ENCODE measurements at places on chromosomes 7 and 10. TPM values are rescaled to one million over a fixed set of nuclear protein-coding genes. Genes with fewer than 3 reads are reported as not detected.

- no peak for DNase-seq
These were observed 99.3 kb upstream of the NFE2L3 start for GRCh38 chr7:26052706-26053105.

- peak; percentile 93 for DNase-seq
These were observed 7.7 kb downstream of the PRTFDC1 start for GRCh38 chr10:24944512-24945255.

- DNase-seq = no peak
These were observed 85.4 kb upstream of the TRIL start for GRCh38 chr7:29043576-29043975.

GRCh38 chr10:2079603-2080078, 342.3 kb upstream of the ADARB2 start:
- no peak for DNase-seq

DNA sequence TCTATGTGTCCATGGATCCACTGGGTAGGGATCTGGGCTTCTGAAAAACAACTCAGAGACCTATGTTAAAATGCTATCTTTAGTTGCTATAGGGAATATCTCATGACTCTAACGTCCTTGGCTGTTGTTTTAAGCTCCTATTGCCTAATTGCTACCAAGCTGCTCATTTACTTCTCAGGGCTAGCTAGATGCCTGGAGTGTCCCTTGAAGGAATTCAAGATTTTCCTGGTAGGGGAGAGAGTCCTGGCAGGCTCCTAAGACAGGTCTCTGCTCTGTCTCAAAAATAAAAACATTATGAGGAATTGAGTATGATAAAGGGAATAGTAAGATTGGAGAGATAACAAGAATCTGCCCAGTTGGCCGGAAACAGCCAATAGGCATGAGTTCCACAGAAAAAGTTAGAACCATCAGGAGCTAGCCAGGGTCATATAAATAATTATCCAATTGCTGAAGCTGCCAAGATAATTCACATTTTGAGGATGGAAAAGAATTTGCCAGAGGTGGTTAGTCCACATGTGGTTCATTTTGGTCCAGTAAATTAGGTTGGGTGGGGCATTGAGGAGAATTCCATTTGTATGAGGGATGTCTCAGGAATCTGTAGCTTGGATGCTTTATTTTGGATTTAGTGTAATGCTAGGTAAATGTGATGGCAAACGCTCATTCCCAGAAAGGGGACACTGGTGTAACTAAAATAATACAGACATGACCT, 362.7 kb upstream of the VSTM2A start:
- no peak for DNase-seq

- no peak for DNase-seq
These were observed 497.3 kb upstream of the GALNT17 start for GRCh38 chr7:70634610-70635068.

DNA sequence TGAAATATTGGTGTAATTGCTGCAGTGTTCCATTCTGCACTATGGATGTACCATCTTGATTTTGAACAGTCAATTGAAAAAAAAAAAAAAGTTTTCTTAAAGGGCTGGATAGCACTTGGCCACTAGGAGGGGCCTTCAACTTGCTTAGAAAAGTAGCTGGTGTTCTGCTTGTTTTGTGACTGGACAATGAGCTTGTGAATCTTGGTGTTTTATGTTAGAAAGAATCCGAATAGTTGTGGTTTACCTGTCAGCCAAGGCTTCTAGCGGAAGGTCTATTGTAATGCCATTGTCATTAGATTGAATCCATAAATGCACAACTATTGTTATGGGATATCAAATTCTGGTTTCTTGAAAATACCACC, 77.1 kb downstream of the BMPER start:
- no peak for DNase-seq

GRCh38 chr10:48456361-48456804, 148.5 kb downstream of the ARHGAP22 start:
- peak; percentile 76 for DNase-seq

- DNase-seq = no peak
These were observed 264.2 kb upstream of the SLC26A5 start for GRCh38 chr7:103710247-103710646.

- no peak for DNase-seq
These were observed 9.8 kb upstream of the ACTA2 start for GRCh38 chr10:88962336-88962735.

- no peak for DNase-seq
These were observed 373.9 kb upstream of the NFE2L3 start for GRCh38 chr7:25777969-25778708.

- DNase-seq = peak; percentile 61
These were observed 236.8 kb downstream of the FRMD4A start for GRCh38 chr10:14093730-14094484.

- DNase-seq = no peak
These were observed 44.3 kb upstream of the PPP1R17 start for GRCh38 chr7:31642681-31643115.

The CTAGE4 gene
- total RNA-seq = 17.8 TPM

The KAZALD1 gene
- 11.8 TPM for total RNA-seq

The HMX2 gene
- total RNA-seq = not detected

The LRRC18 gene
- 0.48 TPM for total RNA-seq

The MYPN gene
- total RNA-seq = 1.4 TPM

The ACTL6B gene
- not detected for total RNA-seq

The PPP1R3C gene
- total RNA-seq = 189 TPM

The INMT gene
- total RNA-seq = 151 TPM

The NIPSNAP2 gene
- total RNA-seq = 32.3 TPM
